SJSA1 (cell line): ENCODE measurements at places on chromosomes 12 and 14. TPM values are rescaled to one million over a fixed set of nuclear protein-coding genes. Genes with fewer than 3 reads are reported as not detected.
A peak's percentile ranks its signal among the peaks of the same experiment; 100 is the strongest.

Gene HNRNPC
- 1,058 and 1,156 TPM in 2 replicates for total RNA-seq

- no peak overlapping the region for H3K27ac ChIP-seq
- no peak for DNase-seq
- no peaks in the 10 kb centered on the region for H3K4me1 ChIP-seq
- H3K27me3 ChIP-seq: no peaks in the 10 kb centered on the region
Measured at GRCh38 chr12:93852173-93852591, 175.0 kb downstream of the CRADD start.

Gene KRT75
- total RNA-seq: not detected in 2 replicates

DNA sequence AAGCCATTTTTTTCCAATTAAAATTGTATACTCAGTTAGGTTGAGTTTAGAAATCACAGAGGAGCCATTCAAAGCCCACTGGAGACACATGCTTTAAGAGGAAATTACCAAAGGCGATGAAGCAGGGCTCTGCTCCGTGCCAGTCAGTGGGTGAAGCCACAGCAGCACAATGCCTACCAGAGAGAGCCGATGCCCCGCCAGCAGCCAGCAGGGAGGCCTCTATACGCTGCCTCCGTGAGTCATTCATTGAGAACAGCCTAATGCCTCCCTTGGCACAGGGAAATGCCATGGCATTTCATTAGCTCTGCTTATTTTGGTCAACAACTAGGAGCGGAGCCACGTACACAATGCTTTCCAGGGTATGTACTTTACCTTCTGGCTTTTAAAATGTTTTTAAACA, 197.8 kb upstream of the FRMD6 start:
- no peaks in the 10 kb centered on the region for H3K36me3 ChIP-seq
- no peaks in the 10 kb centered on the region for H3K27me3 ChIP-seq
- DNase-seq: no peak
- H3K4me3 ChIP-seq: no peak overlapping the region
- H3K27ac ChIP-seq: peak overlapping the region; percentile 26; the same call in 1 of the 2 replicates

DNA sequence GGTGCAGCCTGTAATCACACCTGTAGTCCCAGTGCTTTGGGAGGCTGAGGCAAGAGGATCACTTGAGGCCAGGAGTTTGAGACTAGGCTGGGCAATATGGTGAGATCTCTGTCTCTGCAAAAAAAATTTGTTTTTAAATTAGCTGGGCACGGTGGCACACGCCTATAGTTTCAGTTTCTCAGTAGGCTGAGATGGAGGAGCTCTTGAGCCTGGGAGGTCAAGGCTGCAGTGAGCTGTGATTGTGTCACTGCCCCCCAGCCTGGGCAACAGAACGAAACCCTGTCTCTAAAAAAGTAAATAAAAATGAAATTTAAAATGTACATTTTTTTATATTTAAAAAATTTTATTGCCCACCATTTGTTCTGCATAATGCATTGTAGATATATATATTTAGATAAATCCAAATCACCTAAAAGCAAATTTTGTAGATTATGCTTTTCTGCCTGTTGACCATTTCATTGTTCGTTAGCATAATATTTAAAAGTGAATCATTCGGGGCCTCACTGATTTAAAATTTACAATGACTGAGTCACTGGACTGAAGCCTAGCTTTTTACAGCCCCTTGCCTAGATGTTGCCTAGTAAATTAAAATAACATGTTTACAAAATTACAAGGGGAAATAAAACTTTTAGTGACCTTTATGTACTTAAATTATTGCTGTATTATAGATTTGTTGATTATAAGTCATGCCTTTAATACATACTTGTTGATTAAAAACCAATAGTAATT, 87.9 kb downstream of the USP15 start:
- no peak overlapping the region for H3K4me3 ChIP-seq
- H3K36me3 ChIP-seq: no peaks in the 10 kb centered on the region
- peaks cover 5% of the 10 kb centered on the region for H3K4me1 ChIP-seq
- H3K27me3 ChIP-seq: peaks cover 48% of the 10 kb centered on the region
- peak overlapping the region; percentile 3 for H3K27ac ChIP-seq

- H3K36me3 ChIP-seq: no peaks in the 10 kb centered on the region
- no peaks in the 10 kb centered on the region; the same call in 1 of the 2 replicates for H3K27me3 ChIP-seq
- H3K4me3 ChIP-seq: no peak overlapping the region
- H3K27ac ChIP-seq: no peak overlapping the region
- no peak for DNase-seq
Measured at GRCh38 chr14:88775532-88775931, 17.2 kb downstream of the EML5 start.
